ENCODE measurements at places on chromosomes 3 and 15.

DNA sequence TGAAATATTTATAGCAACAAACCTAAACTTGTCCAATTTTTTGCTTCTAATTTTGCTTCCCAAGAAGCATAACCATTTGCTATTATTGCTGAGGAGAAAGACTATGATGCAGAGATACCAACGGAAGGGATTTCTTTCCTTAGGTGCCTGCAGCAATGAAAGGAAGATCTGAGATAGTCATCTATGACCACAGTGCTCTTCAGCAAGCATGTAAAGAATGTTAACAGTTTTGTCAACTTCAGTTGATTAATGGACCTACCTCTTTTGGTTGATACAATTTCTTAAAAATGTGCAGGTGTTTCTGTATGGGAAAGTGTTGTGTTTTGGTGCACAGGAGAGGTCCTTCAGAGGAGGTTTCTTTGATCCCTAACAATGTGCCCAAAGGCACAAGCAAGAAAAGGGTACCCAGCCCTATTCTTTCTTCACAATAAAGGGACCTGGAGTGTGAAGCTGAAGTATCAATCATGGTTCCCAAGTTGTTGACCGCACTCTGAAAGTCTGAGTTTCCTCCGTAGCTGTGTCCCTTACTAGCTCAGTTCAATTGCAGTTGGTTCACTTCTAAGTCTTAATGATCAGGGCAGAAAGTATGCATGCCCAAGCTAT lies 307.7 kb upstream of the KCNH8 start:
- peaks cover 1% of the 10 kb centered on the region for H3K4me1 ChIP-seq
- no peak overlapping the region for H3K27ac ChIP-seq
- no peak for DNase-seq
- no peaks in the 10 kb centered on the region for H3K36me3 ChIP-seq
- H3K4me3 ChIP-seq: no peak overlapping the region
- no peaks in the 10 kb centered on the region for H3K27me3 ChIP-seq

GRCh38 chr3:164186095-164186494 lies 892.2 kb downstream of the SI start:
- no peak overlapping the region for H3K4me3 ChIP-seq
- no peak overlapping the region for H3K27ac ChIP-seq
- H3K36me3 ChIP-seq: no peaks in the 10 kb centered on the region
- no peak for DNase-seq

GRCh38 chr3:180594631-180595558 lies 7.1 kb upstream of the TTC14 start:
- no peak for DNase-seq
- no peak overlapping the region for H3K27ac ChIP-seq
- H3K27me3 ChIP-seq: no peaks in the 10 kb centered on the region
- no peak overlapping the region for H3K4me3 ChIP-seq
- H3K4me1 ChIP-seq: no peaks in the 10 kb centered on the region

DNA sequence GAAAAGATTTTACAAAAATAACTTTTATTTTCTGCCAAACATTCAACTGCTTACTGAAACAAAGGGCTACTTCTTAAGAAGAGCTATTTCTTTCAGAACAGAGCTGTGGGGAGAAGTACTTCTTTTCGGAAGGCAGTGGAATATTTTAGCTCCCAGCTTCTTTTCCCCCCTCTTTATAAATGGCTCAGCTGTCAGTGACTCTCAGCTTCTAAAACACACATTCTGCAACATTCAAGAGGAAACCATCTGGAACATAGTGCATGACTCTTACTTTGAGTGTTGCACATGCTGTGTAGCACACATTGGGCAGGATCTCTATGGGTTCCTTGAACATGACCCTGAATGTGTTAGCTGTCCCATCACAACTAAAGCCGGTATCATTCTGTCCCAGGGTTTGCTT lies 7.0 kb upstream of the C15orf40 start:
- H3K4me3 ChIP-seq: no peak overlapping the region
- H3K36me3 ChIP-seq: peaks cover 3% of the 10 kb centered on the region
- no peak overlapping the region for H3K27ac ChIP-seq
- no peaks in the 10 kb centered on the region for H3K4me1 ChIP-seq
- no peaks in the 10 kb centered on the region for H3K27me3 ChIP-seq

- no peak for DNase-seq
- no peak overlapping the region for H3K27ac ChIP-seq
Measured at GRCh38 chr3:161977063-161977462, 480.5 kb downstream of the OTOL1 start.

- H3K36me3 ChIP-seq: no peaks in the 10 kb centered on the region
- H3K4me3 ChIP-seq: no peak overlapping the region
- H3K27me3 ChIP-seq: no peaks in the 10 kb centered on the region
- H3K4me1 ChIP-seq: no peaks in the 10 kb centered on the region
Measured at GRCh38 chr3:137477614-137478013, 286.5 kb upstream of the SOX14 start.

- DNase-seq: no peak
- H3K36me3 ChIP-seq: no peaks in the 10 kb centered on the region
- H3K27me3 ChIP-seq: no peaks in the 10 kb centered on the region
- no peaks in the 10 kb centered on the region for H3K4me1 ChIP-seq
- H3K4me3 ChIP-seq: no peak overlapping the region
- H3K27ac ChIP-seq: no peak overlapping the region
Measured at GRCh38 chr3:167973046-167973445, 122.7 kb downstream of the GOLIM4 start.

DNA sequence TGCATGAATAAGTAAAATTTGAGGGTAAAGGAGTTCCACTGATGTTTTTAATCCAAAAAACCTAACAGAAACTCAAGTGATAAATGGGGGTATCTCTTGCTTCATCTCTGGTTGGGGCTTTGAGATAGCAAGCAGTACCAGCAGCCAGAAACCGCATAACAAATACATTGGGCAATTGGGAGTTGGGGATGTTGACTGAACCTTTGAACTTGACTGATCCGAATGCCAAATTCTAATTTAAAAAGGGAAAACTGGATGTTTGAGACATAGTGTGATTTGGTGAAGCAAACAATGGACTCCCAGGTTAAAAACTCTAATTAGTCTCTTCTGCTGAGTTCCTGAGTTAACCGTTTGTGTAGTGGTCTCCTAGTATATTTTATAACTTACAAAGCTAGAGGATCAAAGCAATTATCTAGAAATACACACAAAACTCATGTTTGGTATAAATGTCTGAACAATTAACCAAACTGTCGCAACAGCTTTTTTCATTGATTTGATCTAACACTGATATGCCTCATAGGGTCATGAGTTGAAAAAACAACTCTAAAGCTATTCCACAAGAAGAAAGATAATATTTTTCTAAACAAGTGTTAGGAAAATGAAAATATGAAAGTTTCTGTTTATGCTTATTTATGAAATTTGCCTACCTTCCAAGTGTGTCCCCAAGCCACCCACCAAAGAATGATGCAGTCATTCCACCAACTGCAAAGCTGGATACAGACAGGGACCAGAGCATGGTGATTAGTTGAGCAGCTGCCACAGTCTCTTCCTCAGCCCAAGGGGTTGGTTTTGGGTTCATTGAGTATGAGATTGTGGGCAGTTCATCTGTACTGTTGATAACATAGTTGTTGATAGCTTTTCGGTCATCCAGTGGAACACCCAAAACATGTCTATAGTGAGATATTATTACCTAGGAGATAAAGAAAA lies 12.4 kb downstream of the SLC2A2 start:
- no peak overlapping the region for H3K4me3 ChIP-seq
- no peaks in the 10 kb centered on the region for H3K27me3 ChIP-seq
- DNase-seq: no peak
- no peaks in the 10 kb centered on the region for H3K4me1 ChIP-seq

- no peaks in the 10 kb centered on the region for H3K27me3 ChIP-seq
- H3K4me3 ChIP-seq: no peak overlapping the region
- no peak for DNase-seq
- no peaks in the 10 kb centered on the region for H3K4me1 ChIP-seq
- no peaks in the 10 kb centered on the region for H3K36me3 ChIP-seq
Measured at GRCh38 chr3:190074817-190075216, 45.9 kb downstream of the P3H2 start.

DNA sequence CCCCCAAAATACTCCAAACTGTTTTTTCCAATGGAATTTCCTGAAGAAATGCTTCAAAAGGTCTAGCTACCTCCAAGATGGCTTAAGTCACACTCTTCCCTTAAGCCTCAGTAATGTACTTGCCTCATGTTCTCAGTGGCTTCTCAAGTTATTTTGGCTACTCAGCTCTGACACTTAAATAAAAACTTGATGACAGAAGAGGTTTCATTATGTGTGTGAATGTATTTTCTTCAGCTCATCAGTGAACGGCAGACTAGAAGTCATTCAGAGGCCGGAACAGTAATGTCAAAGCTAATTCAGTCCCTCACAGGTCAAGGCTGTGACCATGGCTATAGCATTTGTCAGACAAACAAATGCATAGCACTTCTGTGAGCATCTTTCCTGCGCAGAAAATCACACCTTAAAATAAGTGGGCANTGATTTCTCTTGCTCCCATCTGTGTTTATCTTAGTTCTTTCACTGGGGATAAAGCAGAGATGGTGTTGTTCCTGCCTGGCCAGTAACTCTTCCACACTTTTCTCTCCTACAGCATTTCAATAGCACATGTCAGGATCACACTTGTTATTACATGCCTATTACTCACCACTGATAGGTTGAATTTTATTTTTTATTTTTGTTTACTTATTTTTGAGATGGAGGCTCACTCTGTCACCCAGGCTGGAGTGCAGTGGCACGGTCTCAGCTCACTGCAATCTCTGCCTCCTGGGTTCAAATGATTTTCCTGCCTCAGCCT lies 68.5 kb upstream of the PLCL2 start:
- H3K36me3 ChIP-seq: no peaks in the 10 kb centered on the region
- no peak for DNase-seq

DNA sequence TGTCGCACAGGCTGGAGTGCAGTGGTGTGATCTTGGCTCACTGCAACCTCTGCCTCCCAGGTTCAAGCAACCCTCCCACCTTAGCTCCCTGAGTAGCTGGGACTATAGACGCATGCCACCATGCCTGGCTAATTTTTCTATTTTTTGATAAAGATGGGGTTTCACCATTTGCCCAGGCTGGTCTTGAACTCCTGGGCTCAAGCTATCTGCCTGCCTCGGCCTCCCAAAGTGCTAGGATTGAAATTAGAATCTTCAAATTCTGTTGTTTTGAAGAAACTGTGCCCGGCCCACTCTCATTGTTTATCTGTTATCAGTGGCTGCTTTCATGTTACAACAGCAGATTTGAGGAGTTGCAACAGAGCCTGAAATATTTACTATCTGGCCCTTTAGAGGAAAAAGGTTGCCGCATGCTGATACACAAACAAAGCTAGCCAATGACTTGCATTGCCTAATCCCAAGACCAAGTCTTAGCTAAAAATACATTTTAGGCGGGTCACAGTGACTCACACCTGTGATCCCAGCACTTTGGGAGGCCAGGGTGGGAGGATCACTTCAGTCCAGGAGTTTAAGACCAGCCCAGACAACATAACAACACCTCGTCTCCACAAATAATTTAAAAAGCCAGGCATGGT lies 43.2 kb upstream of the PPP4R2 start:
- DNase-seq: no peak
- no peaks in the 10 kb centered on the region for H3K4me1 ChIP-seq
- H3K27me3 ChIP-seq: no peaks in the 10 kb centered on the region
- H3K4me3 ChIP-seq: no peak overlapping the region
- no peaks in the 10 kb centered on the region for H3K36me3 ChIP-seq

DNA sequence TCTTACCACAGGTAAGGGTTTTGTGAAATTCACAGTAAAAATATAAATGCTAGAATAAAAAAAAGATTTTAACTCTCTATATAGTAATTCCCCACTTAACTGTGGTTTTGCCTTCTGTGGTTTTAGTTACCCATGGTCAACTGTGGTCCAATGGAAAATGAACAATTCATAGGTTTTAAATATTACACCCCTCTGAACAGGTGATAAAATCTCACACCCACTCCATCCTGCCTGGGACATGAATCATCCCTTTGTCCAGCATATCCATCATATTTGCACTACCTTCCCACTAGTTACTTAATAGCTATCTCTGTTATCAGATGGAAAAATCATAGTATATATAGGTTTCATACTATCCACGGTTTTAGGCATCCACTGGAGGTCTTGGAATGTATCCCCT lies 49.2 kb downstream of the HDGFL3 start:
- DNase-seq: no peak
- no peak overlapping the region for H3K27ac ChIP-seq
- H3K36me3 ChIP-seq: no peaks in the 10 kb centered on the region
- H3K4me3 ChIP-seq: no peak overlapping the region
- H3K27me3 ChIP-seq: no peaks in the 10 kb centered on the region

- no peak overlapping the region for H3K27ac ChIP-seq
- H3K4me3 ChIP-seq: no peak overlapping the region
- H3K36me3 ChIP-seq: no peaks in the 10 kb centered on the region
- DNase-seq: no peak
- H3K27me3 ChIP-seq: no peaks in the 10 kb centered on the region
Measured at GRCh38 chr3:188378786-188379185, 224.8 kb downstream of the LPP start.

All from iPS DF 6.9 (cell line).